ENCODE measurements at places on chromosomes 6 and 20.

- DNase-seq = no peak
Observed at GRCh38 chr6:74942130-74942529, 263.7 kb downstream of the COL12A1 start.

DNA sequence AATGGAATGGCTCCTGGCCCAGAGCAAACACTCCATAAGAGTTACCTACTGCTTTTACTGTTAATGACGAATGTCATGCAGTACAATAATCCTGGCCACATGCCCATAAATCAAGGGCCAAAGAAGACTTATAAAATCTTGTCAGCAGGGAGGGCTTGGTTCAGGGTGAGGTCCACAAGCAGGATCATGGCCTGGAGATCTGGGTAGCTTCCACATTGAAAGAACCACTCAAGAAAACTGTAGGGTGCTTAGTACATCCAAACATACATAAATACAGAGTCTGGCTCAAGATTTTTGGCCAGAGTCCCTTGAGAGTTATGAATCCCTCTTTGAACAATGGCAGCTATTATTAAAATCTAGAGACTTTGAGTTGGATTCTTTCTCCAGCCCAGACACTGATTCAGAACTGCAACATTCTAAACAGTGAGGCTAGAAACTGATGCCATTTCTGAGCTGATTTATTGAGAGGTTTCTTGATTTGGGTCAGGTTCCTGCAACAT is 188.7 kb downstream of the CDC5L start:
- DNase-seq = no peak

- DNase-seq = no peak
Observed at GRCh38 chr6:97919631-97920030, 636.6 kb upstream of the MMS22L start.

GRCh38 chr6:139944976-139945375 is 570.5 kb upstream of the CITED2 start:
- no peak for DNase-seq

- no peak for DNase-seq
Observed at GRCh38 chr6:28587746-28588075, 62.0 kb downstream of the GPX5 start.

GRCh38 chr20:25606094-25606695 is 17.6 kb downstream of the NANP start:
- no peak for DNase-seq

DNA sequence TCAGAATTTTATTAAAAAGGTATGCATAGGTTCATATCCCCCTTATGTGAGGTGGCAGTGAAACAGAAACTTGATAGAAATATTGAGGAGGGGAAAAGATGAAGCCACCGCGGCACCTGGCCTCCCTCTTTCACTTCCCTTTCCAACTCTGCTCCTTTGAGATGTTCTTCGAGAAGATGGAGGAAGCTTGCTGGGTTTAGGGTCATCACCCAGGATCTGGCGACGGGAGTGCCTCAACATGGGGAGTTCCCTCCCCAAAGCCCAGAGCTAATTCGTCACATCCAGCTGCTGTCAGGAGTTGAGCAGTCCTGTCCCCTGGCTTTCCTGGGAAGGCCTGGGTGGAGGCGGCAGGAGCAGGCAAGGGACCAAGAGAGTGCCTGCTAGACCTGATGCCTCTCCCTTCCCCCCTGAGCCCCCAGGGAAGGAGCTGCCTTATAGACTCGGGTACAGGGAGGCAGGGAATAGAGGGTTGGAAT is 29.1 kb downstream of the RREB1 start:
- DNase-seq = no peak

DNA sequence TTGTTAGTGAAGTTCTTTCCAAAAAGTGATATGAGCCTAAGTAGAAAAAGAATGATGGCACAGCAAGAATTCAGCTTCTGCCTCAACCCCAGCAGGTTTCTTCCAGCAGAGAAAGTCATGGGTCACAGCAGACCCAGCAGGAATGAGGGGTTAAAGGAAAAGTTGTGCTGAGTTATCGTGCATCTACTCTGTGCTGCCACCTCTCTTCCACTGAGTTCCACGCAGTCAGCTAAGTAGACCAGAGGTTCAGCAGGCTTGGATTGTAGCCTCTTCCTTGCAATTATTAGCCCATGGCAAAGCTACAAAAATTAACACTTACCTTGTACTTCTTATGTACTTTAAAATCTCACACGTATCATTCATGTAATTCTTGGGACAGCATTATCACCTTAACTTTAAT is 510.8 kb downstream of the PTPRT start:
- DNase-seq = no peak

DNA sequence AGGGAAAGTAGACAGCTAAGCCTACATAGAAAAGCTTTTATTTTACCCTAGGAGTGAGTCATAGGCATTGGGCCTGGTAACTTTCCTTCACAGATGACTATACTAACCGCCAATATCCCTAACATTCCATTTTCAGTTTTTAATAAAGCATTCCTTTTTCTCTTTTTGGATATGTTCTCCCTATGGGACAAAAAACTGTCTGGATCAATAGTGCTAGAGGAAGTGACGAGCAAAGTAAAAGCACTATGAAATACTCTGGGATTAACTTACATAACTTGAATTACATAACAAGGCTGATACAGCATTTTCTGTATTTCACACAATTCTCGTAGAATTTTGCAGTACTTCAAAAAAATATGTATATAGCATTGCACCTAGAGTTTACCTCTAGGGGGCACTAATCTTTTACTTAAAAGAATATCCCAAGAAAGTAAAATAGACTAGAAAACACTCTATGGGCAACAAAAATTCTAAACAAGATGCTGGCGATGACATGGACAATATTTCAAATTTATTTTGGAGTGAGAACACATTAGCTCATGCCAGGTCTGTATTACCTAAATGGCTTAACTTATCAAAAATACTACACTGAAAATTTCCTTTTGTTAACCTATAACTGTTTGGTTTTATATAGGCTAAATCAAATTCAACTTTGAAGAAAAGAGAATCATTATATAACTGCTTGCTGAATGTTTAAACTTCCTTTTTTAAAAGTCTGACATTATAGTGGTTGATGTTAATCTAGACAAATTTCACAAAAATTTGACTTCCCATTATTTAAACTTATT is 66.3 kb upstream of the DST start:
- no peak for DNase-seq

DNA sequence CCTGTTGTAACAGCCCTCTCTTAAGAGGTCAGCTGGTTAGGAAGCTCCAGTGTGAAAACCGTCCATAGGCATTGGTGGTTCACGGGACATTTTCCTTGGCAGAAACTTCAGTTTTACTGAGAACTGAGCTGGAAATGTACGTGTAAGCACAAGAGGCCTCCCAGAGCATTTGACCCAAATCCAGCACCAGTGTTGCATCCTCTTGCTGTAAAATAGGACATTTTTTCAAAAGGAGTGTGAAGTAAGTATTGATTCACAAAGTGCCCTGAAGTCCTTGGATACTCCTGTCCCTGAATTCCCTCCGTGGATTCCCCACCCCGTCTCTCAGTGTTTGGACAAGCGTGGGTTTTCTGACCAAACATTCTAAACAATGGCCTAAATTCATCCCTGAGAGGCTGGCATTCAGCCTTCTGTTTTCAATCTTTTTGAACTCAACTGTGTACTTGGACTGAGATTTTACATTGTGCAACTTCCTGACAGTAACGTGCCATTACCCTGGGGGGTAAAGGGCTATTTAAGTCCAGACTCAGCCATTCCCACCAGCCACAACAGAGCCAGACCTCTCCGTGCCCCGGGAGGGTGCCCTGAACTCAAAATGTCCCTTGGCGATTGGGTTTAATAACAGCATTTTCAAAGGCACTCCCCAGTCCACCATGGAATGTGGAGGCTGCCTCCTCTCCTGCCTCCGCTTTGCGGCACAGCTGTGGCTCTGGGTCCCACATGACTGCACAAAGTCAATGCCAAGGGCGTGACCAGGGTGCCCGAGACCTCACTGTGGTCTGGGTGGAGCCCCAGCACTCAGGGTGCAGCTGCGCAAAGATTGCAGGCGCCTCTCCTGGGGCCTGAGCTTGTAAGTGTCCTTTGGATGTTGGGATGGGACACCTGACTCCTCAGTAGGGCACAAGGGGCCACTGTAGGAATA is 92.7 kb upstream of the AFDN start:
- DNase-seq = no peak

DNA sequence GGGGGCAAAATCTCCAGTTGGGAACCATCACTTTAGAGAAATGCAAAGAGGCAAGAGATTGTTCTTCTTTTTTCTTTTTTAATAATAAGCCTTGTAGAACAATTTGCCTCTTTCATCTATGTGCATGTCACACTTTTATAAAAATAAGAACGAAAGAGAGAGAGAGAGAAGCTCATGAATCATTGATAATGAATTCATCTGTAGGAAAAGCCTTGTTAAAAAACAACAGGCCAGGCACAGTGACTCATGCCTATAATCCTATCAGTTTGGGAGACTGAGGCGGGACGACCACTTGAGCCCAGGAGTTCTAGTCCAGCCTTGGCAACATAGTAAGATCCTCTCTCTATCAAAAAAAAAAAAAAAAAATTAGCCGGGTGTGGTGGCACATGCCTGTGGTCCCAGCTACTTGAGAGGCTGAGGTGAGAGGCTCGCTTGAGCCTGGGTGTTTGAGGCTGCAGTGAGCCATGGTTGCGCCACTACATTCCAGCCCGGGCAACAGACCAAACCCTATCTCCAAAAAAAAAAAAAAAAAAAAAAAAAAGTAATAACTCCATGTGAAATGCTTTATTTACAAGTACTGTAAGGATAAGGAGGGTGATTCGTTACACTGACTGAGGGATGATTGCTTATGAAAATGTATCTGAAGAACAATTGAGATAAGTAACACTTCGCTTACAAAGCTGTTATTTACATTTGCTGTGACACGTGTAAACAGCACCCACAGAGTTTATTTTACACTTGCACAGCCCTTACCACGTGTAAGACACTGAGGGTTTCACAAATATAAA is 6.0 kb downstream of the CCN5 start:
- DNase-seq = no peak

- no peak for DNase-seq
Observed at GRCh38 chr20:50674138-50674825, 17.1 kb downstream of the RIPOR3 start.

- DNase-seq = no peak
Observed at GRCh38 chr6:145733810-145734209, 1.5 kb downstream of the EPM2A start.

DNA sequence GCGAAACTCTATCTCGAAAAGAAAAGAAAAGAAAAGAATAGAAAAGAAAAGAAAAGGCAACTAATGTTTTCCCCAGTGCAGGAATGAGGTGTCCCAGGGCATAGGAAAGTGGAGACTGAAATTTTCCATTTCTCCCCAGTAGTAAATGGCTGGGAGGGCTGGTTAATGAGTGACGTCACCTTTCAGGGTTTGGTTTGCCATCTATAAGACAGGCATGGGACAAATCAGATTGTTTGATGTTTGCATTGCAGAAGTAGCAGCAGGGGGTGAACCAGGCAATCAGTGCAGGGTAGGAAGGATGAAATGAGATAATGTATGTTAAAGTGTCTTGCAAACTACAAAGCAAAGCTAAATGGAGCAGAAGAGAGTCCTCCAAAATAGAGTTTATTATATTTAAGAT is 533.4 kb downstream of the PKHD1 start:
- no peak for DNase-seq

DNA sequence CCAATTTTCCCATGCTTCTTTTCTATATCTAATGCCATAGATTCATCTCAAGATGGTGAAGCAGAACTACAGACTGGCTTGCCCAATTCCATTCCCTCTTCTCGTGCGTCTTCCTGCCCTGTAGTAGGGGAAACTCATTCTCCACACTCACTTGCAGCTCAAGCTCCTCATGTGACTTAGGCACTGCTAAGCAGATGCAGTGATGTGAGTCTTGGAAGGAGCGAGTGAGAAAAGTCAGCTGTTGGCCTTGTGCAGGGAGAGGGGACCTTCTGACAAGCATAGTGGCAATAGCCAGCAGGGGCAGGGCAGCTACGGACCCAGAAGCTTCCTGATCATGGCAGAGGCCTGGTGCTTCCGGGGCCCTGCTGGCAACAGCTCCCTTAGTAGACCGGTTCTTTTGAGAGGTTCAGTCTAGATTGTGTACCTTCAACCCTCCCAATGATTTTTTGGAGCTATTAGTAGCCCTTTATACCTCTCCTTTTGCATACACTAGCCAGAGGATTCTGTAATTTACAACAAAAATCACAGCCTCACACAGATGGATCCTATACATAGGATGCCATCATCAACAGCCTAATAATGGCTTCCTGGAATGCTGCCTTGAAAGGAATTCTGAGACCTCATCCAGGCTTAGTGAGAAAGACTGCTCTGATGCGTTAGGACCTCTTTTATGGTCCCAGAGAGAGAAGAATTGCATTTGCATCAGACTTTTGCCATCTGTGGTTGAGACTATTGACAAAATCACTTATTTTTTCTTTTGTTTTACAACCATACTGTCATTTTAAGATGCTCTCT is 121.5 kb upstream of the RIPOR2 start:
- DNase-seq = no peak

GRCh38 chr6:33432546-33432945 is 12.7 kb downstream of the SYNGAP1 start:
- DNase-seq = no peak

GRCh38 chr6:159455700-159456274 is 237.3 kb downstream of the SOD2 start:
- DNase-seq = no peak

DNA sequence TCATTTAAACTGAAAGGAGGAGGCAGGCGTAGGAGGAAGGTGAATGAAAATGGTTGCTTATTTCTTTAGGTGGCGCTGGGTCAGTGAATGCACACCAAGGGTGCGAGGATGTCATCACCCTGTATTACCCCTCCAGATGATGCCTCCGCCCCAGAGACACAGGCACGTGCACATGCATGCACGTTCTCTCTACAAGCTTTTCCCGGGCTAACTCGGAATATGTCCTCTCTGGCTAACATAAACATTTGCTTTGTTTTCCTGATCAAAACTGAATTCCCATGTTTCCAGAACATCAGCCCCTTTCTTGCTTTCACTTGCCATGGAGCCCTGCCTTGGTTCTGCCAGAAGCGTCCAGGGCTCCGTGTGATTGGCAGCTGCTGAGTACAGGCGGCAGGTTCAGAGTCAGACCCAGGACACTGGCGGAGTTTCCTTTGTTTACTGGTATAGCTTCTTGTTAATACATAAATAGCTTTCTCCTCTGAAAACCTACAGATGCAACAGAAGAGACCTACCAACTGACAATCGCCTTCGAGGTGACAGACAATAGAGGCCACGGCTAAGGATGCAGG is 131.2 kb upstream of the RPS6KA2 start:
- DNase-seq = no peak

GRCh38 chr6:165962366-165962765 is 205.3 kb downstream of the TBXT start:
- no peak for DNase-seq

GRCh38 chr6:17831135-17831534 is 124.4 kb upstream of the NUP153 start:
- DNase-seq = peak; percentile 67

DNA sequence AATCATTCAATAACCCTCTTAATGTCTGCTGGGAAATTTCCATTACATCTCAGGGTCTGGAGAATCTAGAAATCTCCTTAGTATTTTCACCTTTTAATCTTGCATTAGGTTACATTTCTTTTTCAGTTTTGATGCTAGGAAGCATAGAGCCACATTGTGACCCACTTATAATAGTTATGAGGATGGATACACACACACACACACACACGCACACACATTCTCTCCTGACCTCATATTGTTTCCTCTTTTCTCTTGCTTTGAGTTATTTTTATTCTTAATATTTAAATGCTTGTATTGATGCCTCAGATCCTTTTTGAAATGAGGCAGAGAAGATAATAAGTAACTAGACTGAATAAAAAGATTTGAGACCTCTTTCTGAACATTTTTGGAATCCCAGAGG is 128.4 kb downstream of the KLHL32 start:
- no peak for DNase-seq

GRCh38 chr6:117459204-117459944 is 23.1 kb upstream of the DCBLD1 start:
- no peak for DNase-seq

All from AG09319 (cell line).